T-helper 17 cell (primary cell): ENCODE measurements at places on chromosomes 5 and 9.

GRCh38 chr9:11805969-11806368 lies 887.2 kb upstream of the TYRP1 start:
- DNase-seq: no peak

GRCh38 chr5:112419986-112420864 lies 1.1 kb upstream of the EPB41L4A start:
- no peak for DNase-seq

DNA sequence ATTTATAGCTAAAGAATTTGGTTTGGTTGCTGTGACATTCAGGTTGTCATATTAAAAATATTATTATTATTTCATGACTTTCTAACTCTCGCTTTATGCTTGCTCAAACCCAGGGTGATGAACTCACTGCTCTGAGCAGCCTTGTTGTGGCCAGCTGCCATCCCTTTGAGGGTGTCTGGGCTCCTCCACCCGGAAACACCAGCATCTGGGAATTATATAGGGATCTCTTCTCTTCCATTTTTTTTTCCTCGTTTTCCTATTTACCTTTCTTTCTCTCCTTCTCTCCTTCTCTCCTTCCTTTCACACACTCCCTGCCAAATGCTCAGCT lies 355.8 kb upstream of the SMARCA2 start:
- DNase-seq: no peak

DNA sequence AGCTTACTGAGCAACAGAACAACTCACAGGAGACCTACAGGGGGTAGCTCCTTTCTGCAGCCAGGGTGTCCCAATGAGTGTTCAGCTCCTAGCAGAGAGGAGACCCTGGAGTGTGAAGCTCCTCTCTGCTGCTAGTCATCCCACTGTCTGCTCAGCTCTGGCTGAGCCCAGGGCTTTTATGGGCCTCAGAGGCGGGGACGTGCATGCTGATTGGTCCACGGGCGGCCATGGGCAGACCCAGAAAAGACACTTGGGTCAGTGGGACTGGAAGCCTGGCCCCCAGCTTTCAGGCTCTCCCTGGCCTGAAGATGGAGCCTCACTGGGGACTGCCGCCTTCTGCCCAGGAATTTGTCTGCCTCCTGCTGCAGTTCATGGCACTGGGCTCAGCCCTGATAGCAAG lies 40.6 kb downstream of the TSPAN17 start:
- DNase-seq: no peak

DNA sequence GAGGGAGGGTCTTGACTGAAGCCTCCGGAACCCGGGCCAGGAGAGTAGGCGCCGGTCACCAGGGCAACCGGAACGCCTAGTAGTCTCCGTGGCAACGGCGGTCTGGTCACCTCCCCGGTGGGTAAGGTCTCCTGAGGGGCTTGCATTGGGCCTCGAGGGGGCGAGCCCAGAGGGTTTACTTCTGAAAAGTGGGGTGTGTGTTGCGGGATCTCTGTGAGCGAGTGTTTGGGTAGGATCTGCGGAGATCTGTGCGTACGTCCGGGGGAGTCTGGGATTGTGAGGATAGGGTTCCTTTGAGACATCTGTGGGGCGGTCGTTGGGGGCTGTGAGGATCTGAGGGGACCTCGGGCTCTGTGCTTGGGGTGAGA lies at the start of gene FAM221B:
FAM221B (minus strand) TSS at position 17 of the 368 bp plus-strand sequence. CDS start 2,571 bp downstream, outside the sequence.
- no peak for DNase-seq
